ENCODE measurements at places on chromosomes 2 and 18.

- DNase-seq = no peak
- no peaks in the 10 kb centered on the region for H3K27me3 ChIP-seq
- H3K36me3 ChIP-seq = no peaks in the 10 kb centered on the region
- H3K4me3 ChIP-seq = no peak overlapping the region
Observed at GRCh38 chr2:120224256-120224655, 1.1 kb upstream of the TMEM185B start.

DNA sequence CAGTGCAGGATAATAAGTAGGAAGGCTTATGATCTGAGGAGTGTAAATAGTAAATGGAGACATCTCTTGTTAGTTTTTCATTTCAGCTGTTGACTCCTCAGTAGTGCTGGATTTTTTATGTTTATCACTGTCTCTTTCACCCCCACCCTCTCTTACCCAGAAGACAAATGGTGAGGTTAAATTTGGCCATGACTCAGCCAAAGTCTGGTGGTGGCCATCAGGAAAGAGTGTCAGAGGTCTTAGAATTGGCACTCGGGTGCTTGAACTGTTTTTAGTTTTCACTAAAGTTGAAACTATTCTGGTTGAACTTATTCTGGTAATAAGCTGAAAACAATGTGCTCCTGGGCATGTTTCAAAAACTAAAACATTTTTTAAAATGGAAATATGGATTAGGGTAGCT lies 123.3 kb downstream of the FHOD3 start:
- H3K4me1 ChIP-seq = no peaks in the 10 kb centered on the region
- H3K27me3 ChIP-seq = no peaks in the 10 kb centered on the region
- no peak for DNase-seq
- no peak overlapping the region for H3K27ac ChIP-seq
- no peak overlapping the region for H3K4me3 ChIP-seq
- no peaks in the 10 kb centered on the region for H3K36me3 ChIP-seq

GRCh38 chr2:117832905-117833613 lies 18.6 kb downstream of the DDX18 start:
- H3K27ac ChIP-seq = no peak overlapping the region
- peak; percentile 38 for DNase-seq
- no peaks in the 10 kb centered on the region for H3K4me1 ChIP-seq
- H3K27me3 ChIP-seq = no peaks in the 10 kb centered on the region

DNA sequence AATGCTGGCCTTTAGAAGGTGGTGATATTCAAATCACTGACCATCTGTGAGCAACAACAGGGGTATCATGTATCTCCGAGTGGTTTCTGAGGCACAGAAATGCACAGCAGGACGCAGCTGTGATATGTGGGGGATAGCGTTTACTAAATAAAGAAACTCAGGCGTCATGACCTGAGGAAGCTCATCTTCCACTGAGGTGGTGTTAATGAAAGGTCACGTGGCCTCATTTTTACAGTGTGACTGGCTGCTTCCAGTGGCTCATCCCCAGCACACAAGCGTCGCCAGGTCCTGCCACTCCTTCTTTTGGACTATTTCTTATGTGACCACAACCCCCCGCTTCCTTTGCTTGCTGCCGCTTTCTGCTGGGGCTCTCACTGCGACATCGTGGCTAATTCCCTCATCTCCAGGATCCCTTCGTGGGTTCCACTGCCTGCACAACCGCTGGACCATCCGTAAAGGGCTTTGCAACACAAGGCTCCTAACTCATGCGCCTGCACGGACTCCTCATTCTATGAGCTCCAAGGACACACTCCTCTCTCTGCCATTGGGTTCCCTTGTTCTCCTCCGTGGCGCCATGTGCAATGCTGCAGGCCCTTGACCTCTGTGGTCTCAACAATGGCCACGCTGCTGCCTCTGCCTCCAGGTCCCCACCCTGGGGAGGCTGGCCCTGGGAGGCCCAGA lies 109.3 kb downstream of the MBP start:
- no peak overlapping the region for H3K4me3 ChIP-seq
- no peak for DNase-seq
- H3K27me3 ChIP-seq = no peaks in the 10 kb centered on the region
- no peak overlapping the region for H3K27ac ChIP-seq

GRCh38 chr2:168155680-168156079 lies 91.7 kb downstream of the STK39 start:
- no peaks in the 10 kb centered on the region for H3K36me3 ChIP-seq
- no peaks in the 10 kb centered on the region for H3K27me3 ChIP-seq
- H3K4me1 ChIP-seq = no peaks in the 10 kb centered on the region
- no peak for DNase-seq

- no peak overlapping the region for H3K4me3 ChIP-seq
- no peak for DNase-seq
- H3K36me3 ChIP-seq = no peaks in the 10 kb centered on the region
- no peaks in the 10 kb centered on the region for H3K4me1 ChIP-seq
Observed at GRCh38 chr2:40820319-40820718, 368.4 kb upstream of the SLC8A1 start.

- no peaks in the 10 kb centered on the region for H3K4me1 ChIP-seq
- DNase-seq = peak; percentile 26
- no peak overlapping the region for H3K4me3 ChIP-seq
- no peak overlapping the region for H3K27ac ChIP-seq
Observed at GRCh38 chr2:145644820-145645302, 1124.9 kb upstream of the ZEB2 start.

- H3K4me1 ChIP-seq = peaks cover 3% of the 10 kb centered on the region
- DNase-seq = no peak
- peak overlapping the region; percentile 97 for H3K27ac ChIP-seq
- H3K4me3 ChIP-seq = no peak overlapping the region
- H3K27me3 ChIP-seq = no peaks in the 10 kb centered on the region
Observed at GRCh38 chr2:32011485-32011960, 715 bp upstream of the MEMO1 start.

GRCh38 chr2:134207589-134208209 lies 46.2 kb upstream of the MGAT5 start:
- peak; percentile 93 for DNase-seq
- H3K4me1 ChIP-seq = peaks cover 31% of the 10 kb centered on the region
- no peak overlapping the region for H3K4me3 ChIP-seq
- no peaks in the 10 kb centered on the region for H3K27me3 ChIP-seq
- H3K27ac ChIP-seq = no peak overlapping the region
- no peaks in the 10 kb centered on the region for H3K36me3 ChIP-seq

DNA sequence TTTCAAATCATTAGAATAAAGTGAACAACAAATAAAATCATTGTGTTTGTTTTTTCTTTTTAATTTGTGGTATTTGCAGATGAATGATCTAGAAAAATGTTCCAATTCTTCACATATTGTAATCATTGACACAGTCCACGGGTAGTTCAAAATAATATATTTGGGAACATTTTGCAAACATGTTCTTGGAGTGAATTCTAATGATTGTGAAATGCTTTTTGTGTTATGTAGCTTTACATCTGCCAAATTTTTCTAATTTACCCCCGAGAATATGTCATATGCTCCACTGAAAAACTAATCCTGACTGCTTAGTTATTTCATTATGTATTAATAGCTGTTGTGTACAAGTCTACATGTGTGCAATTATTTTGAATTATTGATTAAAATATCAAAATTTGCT lies 1468.4 kb upstream of the NXPH2 start:
- no peaks in the 10 kb centered on the region for H3K27me3 ChIP-seq
- no peaks in the 10 kb centered on the region for H3K4me1 ChIP-seq
- no peak overlapping the region for H3K27ac ChIP-seq
- H3K4me3 ChIP-seq = no peak overlapping the region
- no peak for DNase-seq
- no peaks in the 10 kb centered on the region for H3K36me3 ChIP-seq

DNA sequence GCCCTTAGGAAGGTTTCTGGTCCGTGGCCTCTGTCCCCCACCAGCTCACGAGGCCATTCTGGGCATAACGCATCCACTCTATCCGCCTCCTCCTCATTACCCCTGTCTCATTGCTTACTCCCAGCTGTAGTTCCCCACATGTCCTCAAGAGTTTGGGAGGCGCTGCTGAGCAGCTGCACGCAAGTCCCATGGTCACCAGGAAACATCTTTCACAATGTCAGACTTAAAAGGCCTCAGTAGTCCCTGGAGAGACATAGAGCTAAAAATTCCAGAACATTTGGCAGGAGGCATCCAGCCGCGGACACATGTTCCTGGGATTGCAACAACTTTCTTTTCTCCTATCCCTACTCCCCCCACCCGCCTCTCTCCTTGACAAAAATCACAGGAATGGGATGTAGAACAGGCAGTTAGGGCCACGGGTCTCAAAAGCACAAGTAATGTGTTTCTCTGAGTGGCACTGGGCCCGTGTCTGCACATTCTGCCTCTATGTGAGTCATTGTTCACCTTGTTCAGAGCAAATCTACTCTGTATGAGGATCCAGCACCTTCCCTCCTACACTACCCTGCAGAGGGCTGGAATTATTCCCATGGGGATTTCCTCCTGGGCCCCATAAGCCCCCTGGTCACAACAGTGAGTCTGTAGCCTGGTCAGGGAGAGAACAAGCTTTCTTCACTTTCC lies 8.1 kb downstream of the LBH start:
- no peaks in the 10 kb centered on the region for H3K27me3 ChIP-seq
- H3K4me1 ChIP-seq = peaks cover 17% of the 10 kb centered on the region
- DNase-seq = peak; percentile 89
- H3K4me3 ChIP-seq = no peak overlapping the region
- H3K27ac ChIP-seq = no peak overlapping the region

DNA sequence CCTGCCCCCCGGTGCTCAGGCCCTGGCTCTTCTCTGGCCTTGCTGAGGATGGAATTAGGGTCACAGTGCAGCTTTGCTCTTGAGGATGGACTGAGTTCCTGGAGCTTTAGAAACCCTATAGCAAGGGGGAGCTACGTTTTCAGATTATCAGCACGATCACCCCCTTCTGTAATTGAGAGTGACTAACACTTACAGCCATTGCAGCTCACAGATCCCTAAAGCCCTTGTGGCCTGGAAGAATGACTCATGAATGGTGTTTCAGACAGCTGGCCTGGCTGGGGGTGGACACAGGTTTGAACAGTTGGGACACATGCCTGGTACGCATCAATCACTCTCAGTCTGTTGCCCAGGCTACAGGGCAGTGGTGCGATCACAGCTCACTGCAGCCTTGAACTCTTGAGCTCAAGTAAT lies 79.7 kb upstream of the IGFBP5 start:
- DNase-seq = peak; percentile 56
- no peak overlapping the region for H3K27ac ChIP-seq
- no peaks in the 10 kb centered on the region for H3K36me3 ChIP-seq
- H3K4me3 ChIP-seq = no peak overlapping the region
- H3K4me1 ChIP-seq = no peaks in the 10 kb centered on the region

DNA sequence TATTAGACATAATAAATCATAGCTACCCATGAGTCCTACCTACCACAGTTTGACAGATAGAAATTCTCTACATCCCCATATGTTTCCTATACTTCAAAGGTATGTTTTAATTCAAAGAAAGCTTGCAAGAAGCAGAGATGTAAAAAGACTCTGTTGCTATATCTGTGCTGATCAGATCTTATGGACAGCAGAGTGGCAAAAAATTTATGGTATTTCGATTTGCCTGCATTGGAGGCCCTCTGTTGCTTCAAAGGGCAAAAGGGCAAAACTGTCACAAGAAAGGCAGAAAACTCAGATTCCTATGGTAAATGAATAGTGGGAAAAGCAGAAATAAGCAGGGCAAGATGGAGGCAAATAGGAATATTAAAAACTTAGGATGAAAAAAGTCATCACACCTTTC lies 447.8 kb upstream of the SPHKAP start:
- no peaks in the 10 kb centered on the region for H3K36me3 ChIP-seq
- no peaks in the 10 kb centered on the region for H3K27me3 ChIP-seq
- no peaks in the 10 kb centered on the region for H3K4me1 ChIP-seq
- no peak overlapping the region for H3K27ac ChIP-seq
- no peak for DNase-seq

DNA sequence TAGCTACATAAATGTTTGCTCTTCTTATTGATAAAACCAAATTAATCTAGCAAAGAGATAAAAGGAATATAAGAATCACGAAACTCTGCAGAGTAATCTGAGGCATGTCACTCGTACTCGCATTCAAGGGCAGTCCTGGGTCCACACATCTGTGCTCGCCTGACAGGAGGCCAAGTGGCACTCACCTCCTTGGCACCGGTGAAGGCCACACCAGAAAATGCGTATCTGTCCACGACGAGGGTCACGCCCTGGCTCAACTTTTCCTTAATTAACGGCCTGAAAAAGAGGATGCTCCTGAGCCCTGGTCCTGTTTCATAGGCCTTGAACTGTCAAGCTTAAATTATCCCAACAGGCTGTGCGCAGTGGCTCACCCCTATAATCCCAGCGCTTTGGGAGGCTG lies 6.6 kb downstream of the DTYMK start:
- peaks cover 16% of the 10 kb centered on the region for H3K36me3 ChIP-seq
- no peak overlapping the region for H3K27ac ChIP-seq
- no peaks in the 10 kb centered on the region for H3K4me1 ChIP-seq
- no peak for DNase-seq
- no peak overlapping the region for H3K4me3 ChIP-seq

- H3K36me3 ChIP-seq = no peaks in the 10 kb centered on the region
- DNase-seq = no peak
- no peak overlapping the region for H3K27ac ChIP-seq
- no peaks in the 10 kb centered on the region for H3K27me3 ChIP-seq
Observed at GRCh38 chr2:133365117-133365516, 203.1 kb downstream of the NCKAP5 start.

- H3K27ac ChIP-seq = no peak overlapping the region
- H3K36me3 ChIP-seq = no peaks in the 10 kb centered on the region
- no peaks in the 10 kb centered on the region for H3K4me1 ChIP-seq
- DNase-seq = no peak
Observed at GRCh38 chr2:72938455-72938854, 21.1 kb downstream of the EMX1 start.

- H3K27me3 ChIP-seq = no peaks in the 10 kb centered on the region
- no peak overlapping the region for H3K27ac ChIP-seq
- H3K4me1 ChIP-seq = no peaks in the 10 kb centered on the region
- H3K36me3 ChIP-seq = no peaks in the 10 kb centered on the region
Observed at GRCh38 chr2:232398293-232399034, 8.2 kb upstream of the ALPG start.

DNA sequence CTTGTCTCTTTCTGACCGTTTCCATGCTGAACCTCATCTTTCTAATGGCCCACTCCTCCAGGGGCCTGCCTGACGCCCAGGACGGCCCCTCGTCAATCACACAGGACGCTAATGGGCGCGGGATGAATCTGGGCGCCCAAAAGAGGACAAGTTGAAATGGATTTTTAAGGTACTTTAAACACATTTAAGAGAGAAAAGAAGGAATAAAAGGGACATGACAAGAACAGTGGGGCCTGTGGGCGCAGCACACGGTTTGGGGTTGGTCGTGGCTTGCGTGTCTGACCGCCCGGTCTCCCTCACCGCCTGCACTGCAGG lies 607 bp upstream of the UBE2F start:
- peaks cover 4% of the 10 kb centered on the region for H3K4me1 ChIP-seq
- H3K27ac ChIP-seq = no peak overlapping the region
- DNase-seq = no peak
- peak overlapping the region; percentile 73 for H3K4me3 ChIP-seq
- no peaks in the 10 kb centered on the region for H3K36me3 ChIP-seq

- peaks cover 9% of the 10 kb centered on the region for H3K4me1 ChIP-seq
- H3K27me3 ChIP-seq = no peaks in the 10 kb centered on the region
- no peak overlapping the region for H3K4me3 ChIP-seq
- no peak overlapping the region for H3K27ac ChIP-seq
Observed at GRCh38 chr2:126906781-126907180, 8.1 kb downstream of the TEX51 start.
